ENCODE measurements at places on chromosomes 3 and 15. TPM values are rescaled to one million over a fixed set of nuclear protein-coding genes. Genes with fewer than 3 reads are reported as not detected.

DNA sequence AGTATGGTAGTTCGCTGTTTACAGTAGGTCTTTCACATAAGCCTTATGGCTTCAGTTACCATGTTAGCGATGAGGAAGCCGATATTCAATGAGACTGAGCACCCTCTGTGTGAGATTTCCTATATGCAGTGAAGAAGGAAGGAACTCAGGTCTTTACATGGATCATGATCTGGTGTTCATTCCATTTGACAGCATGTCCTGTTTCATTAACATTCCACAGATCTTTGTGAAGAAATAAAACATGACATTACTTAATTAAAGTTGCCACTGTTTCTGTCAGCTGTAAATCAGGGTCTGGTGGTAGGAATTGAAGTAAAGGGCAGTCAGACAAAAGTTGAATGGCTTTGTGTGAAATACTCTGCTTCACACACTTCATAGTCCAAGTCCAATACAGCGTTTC, 768.6 kb downstream of the ZPLD1 start:
- DNase-seq = no peak
- H3K36me3 ChIP-seq = no peaks in the 10 kb centered on the region
- H3K4me3 ChIP-seq = no peak overlapping the region
- H3K4me1 ChIP-seq = no peaks in the 10 kb centered on the region
- H3K27me3 ChIP-seq = no peaks in the 10 kb centered on the region

DNA sequence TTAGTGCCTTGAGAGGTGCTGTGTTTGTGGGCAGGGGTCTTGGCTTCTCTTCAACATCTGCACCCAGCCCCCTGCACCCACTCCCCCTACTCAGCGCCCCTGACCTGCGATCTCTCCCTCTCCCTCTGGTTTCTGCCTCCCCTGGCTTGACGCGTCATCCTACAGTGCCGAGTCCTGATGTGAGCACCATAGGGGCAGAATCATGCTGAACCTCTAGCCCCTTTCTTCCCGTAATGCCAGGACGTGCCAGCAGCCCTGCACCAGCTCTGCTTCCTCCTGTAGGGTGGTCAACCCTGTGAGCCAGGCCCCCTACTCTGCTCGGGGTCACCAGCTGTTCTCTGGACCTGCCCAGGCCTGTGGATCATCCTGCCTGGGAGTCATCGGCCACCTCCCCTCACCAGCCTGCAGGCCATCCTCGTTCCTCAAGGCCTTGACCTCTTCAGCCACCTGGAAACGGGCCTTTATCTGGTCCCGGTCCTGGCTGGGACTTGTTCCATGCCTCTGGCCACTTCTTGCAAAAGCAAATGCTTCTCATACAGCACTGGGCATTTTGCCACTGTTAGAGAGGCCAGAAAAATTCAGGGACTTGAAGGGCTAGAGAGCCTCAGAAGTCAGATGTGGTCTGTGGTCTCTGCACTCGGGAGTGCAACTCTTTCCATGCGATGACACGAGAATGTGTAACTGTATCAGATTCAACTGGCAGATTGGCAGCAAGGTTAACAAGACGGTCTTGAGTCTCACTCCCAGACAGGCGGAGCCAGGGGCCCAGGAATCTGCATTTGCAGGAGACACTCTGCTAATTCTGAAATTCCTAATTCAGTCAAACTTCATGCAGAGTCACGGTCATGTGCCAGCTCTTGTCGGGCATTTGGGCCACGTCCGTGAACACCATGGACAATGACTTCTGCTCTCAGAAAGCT, 16.7 kb upstream of the KLF15 start:
- no peaks in the 10 kb centered on the region for H3K27me3 ChIP-seq
- no peaks in the 10 kb centered on the region for H3K4me1 ChIP-seq
- no peak for DNase-seq
- no peaks in the 10 kb centered on the region for H3K36me3 ChIP-seq

DNA sequence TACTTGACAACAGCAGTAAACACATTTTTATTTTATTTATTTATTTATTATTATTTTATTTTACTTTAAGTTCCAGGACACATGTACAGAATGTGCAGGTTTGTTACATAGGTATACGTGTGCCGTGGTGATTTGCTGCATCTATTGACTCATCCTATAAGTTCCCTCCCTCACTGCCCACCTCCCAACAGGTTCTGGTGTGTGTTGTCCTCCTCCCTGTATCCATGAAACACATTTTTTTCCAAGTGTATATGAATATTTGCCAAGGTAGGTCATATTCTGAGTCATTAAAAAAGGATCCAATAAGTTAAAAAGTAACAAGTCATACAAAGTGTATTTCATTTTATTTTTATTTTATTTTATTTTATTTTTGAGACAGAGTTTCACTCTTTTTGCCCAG, 567.3 kb upstream of the KCNMB2 start:
- no peaks in the 10 kb centered on the region for H3K36me3 ChIP-seq
- H3K4me3 ChIP-seq = no peak overlapping the region
- H3K27ac ChIP-seq = no peak overlapping the region
- H3K27me3 ChIP-seq = no peaks in the 10 kb centered on the region
- DNase-seq = no peak

- H3K27ac ChIP-seq = no peak overlapping the region
- no peak for DNase-seq
- no peaks in the 10 kb centered on the region for H3K27me3 ChIP-seq
- H3K4me1 ChIP-seq = no peaks in the 10 kb centered on the region
- H3K36me3 ChIP-seq = no peaks in the 10 kb centered on the region
Measured at GRCh38 chr3:112320691-112321090, 12.3 kb upstream of the CD200 start.

DNA sequence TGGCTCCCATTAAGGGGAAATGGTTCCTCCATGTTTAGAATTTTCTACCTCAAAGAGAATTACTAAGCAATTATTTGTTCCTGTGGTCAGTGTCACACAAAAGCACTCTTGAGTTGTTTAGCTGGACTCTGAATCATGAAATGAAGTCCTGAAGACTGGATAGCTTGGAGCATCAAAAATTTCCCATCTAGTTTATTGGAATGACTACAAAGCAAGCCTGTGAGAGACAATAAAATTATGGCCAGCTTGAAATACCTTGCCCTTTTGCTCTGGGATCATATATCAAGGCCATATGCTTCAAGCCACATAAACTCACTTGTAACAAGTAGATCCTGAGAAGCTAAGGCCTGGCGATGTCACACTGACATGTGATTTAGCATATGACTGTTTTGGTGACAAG, 292.3 kb downstream of the TIGIT start:
- H3K27me3 ChIP-seq = no peaks in the 10 kb centered on the region
- no peaks in the 10 kb centered on the region for H3K36me3 ChIP-seq
- DNase-seq = no peak

GRCh38 chr3:171986176-171986575, 53.2 kb upstream of the FNDC3B start:
- no peaks in the 10 kb centered on the region for H3K4me1 ChIP-seq
- no peak overlapping the region for H3K4me3 ChIP-seq
- DNase-seq = no peak
- no peak overlapping the region for H3K27ac ChIP-seq

DNA sequence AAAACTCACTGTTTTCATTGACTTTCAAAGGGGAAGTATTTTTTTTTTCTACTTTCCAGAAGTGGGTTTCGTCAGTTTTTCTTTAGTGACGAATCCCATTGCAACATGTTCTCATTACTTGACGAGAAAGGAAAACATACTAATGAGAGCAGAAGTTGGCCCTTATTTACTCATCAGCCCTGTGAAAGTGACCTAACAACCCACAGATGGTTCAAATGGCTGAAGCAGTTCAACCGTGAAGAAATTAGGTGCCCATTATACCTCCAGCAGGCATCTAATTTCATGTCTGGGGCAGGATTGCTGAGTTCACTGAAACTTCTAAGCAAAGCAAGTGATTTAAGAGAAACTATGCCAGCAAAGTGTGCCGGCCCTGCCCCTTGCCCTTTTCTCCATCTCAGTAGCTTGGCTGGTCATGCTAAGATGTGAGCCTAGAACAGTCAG, 9.0 kb downstream of the AQP9 start:
- no peaks in the 10 kb centered on the region for H3K4me1 ChIP-seq
- DNase-seq = no peak
- no peaks in the 10 kb centered on the region for H3K27me3 ChIP-seq
- H3K27ac ChIP-seq = no peak overlapping the region
- H3K4me3 ChIP-seq = no peak overlapping the region
- H3K36me3 ChIP-seq = no peaks in the 10 kb centered on the region

GRCh38 chr3:141708367-141708766, 29.7 kb upstream of the RNF7 start:
- no peaks in the 10 kb centered on the region for H3K36me3 ChIP-seq
- no peaks in the 10 kb centered on the region for H3K4me1 ChIP-seq
- no peaks in the 10 kb centered on the region for H3K27me3 ChIP-seq
- no peak overlapping the region for H3K27ac ChIP-seq
- no peak for DNase-seq
- H3K4me3 ChIP-seq = no peak overlapping the region

DNA sequence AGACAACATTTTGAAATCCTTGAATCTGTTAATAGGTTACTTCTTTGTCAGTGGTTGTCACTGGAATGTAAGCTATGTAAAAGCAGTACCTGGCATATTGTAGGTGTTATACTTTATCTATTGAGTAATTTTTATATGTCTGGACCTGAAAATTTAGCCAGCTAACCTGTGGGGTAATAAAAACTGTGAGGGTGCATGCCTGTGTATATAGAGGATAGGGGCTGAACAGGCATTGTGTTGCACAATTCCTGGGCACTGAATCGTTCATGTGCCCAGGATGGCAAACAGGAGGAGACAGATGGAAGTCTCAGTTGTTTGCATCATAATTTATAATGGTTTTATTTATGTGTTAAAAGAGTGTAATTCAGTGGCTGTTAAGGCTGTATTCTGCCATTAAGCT, 67.1 kb downstream of the ARMC8 start:
- no peak for DNase-seq
- H3K27ac ChIP-seq = no peak overlapping the region
- H3K4me3 ChIP-seq = no peak overlapping the region
- H3K36me3 ChIP-seq = no peaks in the 10 kb centered on the region

DNA sequence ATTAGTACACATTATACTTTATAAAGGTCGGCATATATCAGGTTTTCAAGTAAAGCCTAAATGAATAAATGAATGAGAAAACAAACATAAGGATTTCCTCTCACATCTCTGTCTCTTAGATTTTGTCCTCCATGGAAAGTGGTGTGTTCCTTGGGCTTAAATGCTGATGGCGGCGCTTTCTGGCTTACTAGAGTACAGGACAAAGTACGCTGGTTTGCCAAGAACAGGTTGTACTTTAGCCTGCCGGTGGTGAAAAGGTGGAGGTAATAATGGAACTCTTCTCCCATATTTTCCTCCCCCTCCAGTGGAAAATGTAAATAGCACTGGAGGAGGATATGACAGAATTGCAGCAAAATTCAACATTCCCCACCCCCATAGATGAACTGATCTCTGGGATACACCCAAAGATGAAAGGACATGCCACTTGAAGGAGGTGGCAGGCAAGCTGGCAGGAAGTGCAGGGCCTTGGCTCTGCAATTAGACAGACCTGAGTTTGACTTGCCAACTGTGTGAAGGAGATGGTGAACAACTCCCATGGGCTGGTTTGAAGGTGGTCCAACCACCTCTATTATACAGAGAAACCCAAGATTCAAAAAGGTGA, 29.3 kb downstream of the CEP152 start:
- no peak for DNase-seq
- H3K4me1 ChIP-seq = no peaks in the 10 kb centered on the region
- H3K4me3 ChIP-seq = no peak overlapping the region
- H3K27ac ChIP-seq = no peak overlapping the region
- no peaks in the 10 kb centered on the region for H3K36me3 ChIP-seq

DNA sequence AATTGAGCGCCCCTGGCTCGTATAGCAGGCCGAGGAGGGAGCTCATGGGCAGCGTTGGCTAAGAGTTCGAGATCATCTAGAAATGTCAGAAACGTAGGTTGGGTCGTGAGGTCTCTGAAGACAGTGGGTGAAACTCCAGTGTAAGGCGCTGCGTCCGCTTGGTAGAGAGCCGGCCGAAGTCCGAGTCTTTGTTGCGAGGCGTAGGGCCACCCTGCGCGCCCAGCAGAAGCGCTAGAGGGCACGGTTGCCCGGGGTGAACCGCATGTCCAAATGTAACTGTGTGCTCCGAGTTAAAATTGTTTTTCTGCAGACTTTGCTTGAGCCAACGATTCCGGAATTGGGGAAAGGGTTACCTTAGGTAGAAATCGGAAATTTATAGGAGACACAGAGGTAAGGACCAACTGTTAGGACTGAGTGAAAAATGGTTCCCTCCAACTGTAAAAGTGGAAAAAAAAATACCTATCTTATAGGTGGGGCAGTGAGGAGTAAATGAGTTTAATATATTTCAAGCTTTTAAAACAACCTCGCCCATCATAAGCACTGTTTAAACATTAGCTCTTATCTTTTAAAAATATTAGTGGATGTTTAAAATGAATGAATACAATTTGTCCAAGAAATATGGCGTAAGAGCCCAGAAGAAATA, 993 bp upstream of the SIAH2 start:
- peak overlapping the region; percentile 72 for H3K4me3 ChIP-seq
- H3K4me1 ChIP-seq = peaks cover 10% of the 10 kb centered on the region
- peak; percentile 77 for DNase-seq
- no peaks in the 10 kb centered on the region for H3K27me3 ChIP-seq
- H3K27ac ChIP-seq = peak overlapping the region; percentile 93

- H3K36me3 ChIP-seq = no peaks in the 10 kb centered on the region
- no peaks in the 10 kb centered on the region for H3K4me1 ChIP-seq
- H3K27ac ChIP-seq = no peak overlapping the region
- no peaks in the 10 kb centered on the region for H3K27me3 ChIP-seq
Measured at GRCh38 chr15:93831641-93832040, 399.7 kb upstream of the MCTP2 start.

GRCh38 chr15:69834761-69835160, 263.0 kb downstream of the TLE3 start:
- no peak overlapping the region for H3K27ac ChIP-seq
- no peaks in the 10 kb centered on the region for H3K27me3 ChIP-seq

GRCh38 chr3:126109880-126110235, 25.9 kb upstream of the SLC41A3 start:
- no peaks in the 10 kb centered on the region for H3K4me1 ChIP-seq
- H3K4me3 ChIP-seq = no peak overlapping the region
- no peaks in the 10 kb centered on the region for H3K27me3 ChIP-seq
- peak; percentile 10 for DNase-seq
- H3K27ac ChIP-seq = no peak overlapping the region
- H3K36me3 ChIP-seq = no peaks in the 10 kb centered on the region

- no peaks in the 10 kb centered on the region for H3K36me3 ChIP-seq
- H3K4me1 ChIP-seq = no peaks in the 10 kb centered on the region
- DNase-seq = no peak
- no peaks in the 10 kb centered on the region for H3K27me3 ChIP-seq
- no peak overlapping the region for H3K27ac ChIP-seq
- no peak overlapping the region for H3K4me3 ChIP-seq
Measured at GRCh38 chr3:148131990-148132638, 565.6 kb upstream of the AGTR1 start.

ISLR gene
- 3.6 TPM for total RNA-seq

ARMC8 gene
- total RNA-seq = 35.0 TPM

CHDH gene
- 48.6 TPM for total RNA-seq

BNC1 gene
- total RNA-seq = not detected

GOLGA8G gene
- not detected for total RNA-seq

SLC22A14 gene
- 0.11 TPM for total RNA-seq

NEK10 gene
- 0.88 TPM for total RNA-seq

SI gene
- total RNA-seq = 42.4 TPM

All from colonic mucosa (tissue), 4 donors.